ENCODE measurements at places on chromosomes 13 and 19.

DNA sequence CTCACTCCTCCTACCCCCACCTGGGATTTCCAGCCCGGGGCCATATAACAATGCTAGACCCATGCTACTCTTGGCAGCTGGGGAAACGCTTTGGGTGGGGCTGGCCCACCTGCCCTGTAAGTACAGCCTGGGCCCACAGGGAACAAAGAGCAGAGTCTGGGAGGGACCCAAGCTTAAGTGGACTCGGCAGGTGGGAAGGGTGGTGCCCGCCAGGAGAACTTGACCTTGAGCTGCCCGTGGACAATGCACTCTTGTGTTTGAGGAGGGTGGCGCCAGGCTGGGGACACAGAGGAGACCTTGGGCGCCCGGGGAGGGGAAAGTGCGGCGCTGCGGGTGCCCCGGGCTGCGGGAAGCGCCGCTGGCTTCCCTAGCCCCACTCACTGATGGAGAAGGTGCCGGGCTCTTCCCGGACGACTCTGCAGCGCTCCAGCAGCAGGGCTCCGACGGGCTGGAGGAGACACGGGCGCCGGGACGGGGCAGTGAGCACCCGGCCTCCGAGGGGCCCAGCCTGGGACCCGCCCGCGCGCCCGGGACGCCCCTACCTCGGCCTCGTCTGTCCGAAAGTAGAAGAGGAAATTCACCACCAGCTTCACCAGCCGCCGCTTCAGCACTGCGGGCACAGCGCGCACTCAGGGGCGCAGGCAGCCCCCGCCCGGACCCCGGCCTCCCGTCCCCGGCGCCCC, 607 bp downstream of the PLEKHJ1 start:
- no peak for DNase-seq

- no peak for DNase-seq
Observed at GRCh38 chr13:57558051-57558467, 73.5 kb upstream of the PCDH17 start.

GRCh38 chr13:103100830-103101229, 34.6 kb upstream of the SLC10A2 start:
- DNase-seq, result no peak

- no peak for DNase-seq
Observed at GRCh38 chr19:383040-383439, 25.9 kb downstream of the C2CD4C start.

- DNase-seq, result no peak
Observed at GRCh38 chr19:46745521-46746280, at the start of gene FKRP. FKRP (plus strand) TSS chr19:46746057; CDS start chr19:46755451, 9,394 bp downstream.

GRCh38 chr13:30622551-30622950, 4.8 kb downstream of the USPL1 start:
- no peak for DNase-seq

DNA sequence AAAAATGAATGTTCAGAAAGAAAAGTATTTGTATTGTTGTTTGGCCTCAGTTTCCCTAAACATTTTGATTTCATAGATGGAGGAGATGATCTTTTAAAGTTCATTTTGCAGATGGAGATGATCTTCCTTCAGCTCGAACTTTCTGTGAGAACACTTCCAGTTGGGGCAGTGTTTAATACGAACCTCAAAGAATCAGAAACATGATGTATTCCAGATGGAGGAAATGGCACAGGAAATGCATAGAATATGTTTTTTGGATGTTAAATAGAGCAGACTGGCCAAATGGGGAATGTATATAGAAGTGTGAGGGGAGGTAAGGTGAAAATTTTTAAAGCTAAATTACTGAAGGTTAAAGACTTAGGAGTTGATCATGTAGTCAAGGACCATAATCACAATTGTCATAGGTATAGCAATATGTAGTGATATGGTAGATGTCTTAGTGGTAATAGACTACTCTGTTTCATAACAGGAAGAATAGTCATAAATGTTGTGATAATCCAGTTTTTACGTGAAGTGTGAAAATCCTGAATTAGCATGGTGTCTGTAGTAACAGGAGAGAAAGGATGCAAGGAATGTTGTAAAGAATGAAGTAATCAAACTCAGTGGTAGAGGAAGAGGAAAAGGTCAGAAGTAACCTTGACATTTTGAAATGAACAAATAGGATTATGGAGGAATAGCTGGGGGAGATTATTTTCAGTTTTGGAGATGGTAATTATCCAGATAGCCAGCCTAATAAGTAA, 5.1 kb downstream of the RAP2A start:
- no peak for DNase-seq

- DNase-seq, result no peak
Observed at GRCh38 chr13:98188544-98189166, 11.6 kb upstream of the RNF113B start.

GRCh38 chr13:67148161-67148571, 82.0 kb downstream of the PCDH9 start:
- no peak for DNase-seq

DNA sequence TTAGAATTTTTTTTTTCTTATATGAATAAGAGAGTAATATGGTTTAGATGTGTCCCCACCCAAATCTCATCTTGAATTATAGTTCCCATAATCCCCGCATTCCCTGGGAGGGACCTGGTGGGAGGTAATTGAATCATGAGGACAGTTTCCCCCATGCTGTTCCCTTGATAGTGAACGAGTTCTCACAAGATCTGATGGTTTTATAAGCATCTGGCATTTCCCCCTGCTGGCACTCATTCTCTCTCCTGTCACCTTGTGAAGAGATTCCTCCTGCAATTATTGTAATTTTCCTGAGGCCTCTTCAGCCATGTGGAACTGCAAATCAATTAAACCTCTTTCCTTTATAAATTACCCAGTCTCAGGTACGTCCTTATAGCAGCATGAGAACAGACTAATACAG, 205.7 kb downstream of the MYO16 start:
- no peak for DNase-seq

Measured in stimulated activated CD8-positive, alpha-beta memory T cell treated with anti-CD3 and anti-CD28 coated beads, Interleukin-4, amount 100 ng/mL, for 1 hour (primary cell).